ENCODE measurements at places on chromosomes 13 and 19.

DNA sequence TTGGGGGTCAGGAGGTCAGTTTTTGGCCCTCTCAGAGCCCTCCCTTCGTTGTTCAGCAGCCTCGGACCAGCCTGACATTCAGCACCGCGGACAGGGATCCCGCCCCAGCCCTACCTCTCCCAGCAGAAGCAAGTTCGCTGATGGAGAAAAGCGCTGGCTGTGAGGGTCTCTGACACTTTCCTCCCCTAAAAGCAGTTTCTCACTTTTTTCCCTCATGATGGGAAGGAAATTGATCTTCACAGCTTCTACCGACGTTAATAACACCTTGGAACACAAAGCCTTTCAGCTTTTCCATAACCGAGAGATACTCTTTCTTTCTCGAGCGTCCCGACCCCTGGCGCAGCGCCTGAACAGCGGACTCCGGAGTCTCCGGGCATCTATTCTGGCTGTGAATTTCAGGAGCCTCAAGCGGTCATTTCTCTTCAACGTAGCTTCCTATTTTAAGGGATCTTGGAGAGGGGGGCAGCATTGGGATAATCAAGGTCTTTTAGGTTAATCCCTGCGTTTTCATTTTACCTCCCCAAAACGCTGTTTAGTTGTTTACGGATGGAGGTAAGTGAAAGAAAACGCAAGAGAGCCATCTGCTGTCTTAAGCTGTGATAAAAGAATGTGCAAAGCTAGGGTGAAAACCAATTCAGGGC lies 467.2 kb downstream of the ITGBL1 start:
- peak; percentile 44 for DNase-seq

- DNase-seq = no peak
These were observed 1.7 kb upstream of the FKRP start for GRCh38 chr19:46744005-46744691.

- no peak for DNase-seq
These were observed 1.3 kb downstream of the IL11 start for GRCh38 chr19:55368701-55369563.

GRCh38 chr19:14699641-14700040 lies 9.8 kb downstream of the ZNF333 start:
- no peak for DNase-seq

Data from fibroblast of lung (primary cell).